ENCODE measurements at places on chromosomes 13 and 19. TPM values are rescaled to one million over a fixed set of nuclear protein-coding genes. Genes with fewer than 3 reads are reported as not detected.
A peak's percentile ranks its signal among the peaks of the same experiment; 100 is the strongest.

GRCh38 chr13:30872276-30872594 is 33.8 kb upstream of the MEDAG start:
- DNase-seq, result no peak

- no peak for DNase-seq
Measured at GRCh38 chr13:102718746-102719145, 23.9 kb upstream of the METTL21C start.

DNA sequence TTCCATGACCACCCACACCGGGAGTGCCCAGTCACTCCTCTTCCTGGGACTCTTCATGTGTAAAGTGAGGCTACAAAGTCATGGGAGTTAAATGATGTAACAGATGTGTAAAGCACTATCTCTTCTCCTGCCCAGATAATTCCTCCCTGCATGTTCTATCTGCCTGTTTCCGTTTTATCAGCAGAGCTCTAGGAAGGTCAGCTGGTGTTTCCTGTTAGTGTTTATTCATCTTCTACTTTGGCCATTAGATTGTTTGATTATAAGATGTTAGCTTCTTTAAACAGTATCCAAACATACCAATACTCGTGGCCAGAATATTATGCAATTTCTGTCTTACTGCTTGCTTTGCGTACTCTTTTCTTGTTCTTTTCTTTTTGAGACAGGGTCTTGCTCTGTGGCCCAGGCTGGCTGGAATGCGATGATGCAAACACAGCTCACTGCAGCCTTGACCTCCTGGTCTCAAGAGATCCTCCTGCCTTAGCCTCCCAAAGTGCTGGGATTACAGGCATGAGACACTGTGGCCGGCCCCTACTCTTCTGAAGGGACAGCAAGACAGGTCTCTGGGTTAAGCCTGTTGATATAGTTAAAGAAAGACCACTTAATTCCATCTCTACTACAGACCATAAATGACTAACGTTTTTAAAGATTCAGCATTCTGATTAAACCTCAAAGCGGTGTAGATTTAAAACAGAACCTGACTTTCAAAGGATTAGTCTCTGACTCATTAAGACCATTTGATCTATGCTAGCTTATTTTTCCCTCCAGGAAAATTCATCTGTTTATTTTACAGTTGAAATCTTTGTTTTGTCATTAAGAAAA is 97.4 kb upstream of the AKAP11 start:
- DNase-seq, result no peak

DNA sequence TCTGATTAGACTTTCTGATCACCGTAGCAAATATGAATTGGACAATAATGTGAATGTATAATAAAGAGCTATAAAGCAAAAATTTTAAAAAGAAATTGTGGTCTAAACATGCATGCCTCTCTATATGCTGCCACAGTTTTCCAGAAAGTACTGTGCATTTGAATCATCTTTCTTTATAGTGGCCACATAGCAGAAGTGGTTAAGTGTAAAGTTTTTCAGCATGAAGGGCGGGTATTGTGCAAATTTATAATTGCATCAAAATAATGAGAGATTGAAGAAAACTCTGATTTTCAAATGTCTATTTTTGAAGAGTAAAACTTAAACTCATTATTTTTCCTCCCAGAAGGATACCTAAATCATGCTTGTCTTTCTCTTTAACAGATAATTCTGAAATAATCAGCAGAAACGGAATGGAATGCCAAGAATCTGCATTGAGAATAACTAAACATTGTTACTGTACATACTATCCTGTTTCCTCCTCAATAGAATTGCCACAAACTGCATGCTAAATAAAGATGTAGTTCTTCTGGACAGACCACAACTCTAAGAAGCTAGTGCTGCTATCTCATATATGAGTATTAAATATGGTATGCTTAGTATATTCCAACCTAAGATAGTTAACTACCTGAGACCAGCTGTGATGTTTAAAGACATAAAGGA is 42.9 kb upstream of the RAP2A start:
- DNase-seq, result no peak

DNA sequence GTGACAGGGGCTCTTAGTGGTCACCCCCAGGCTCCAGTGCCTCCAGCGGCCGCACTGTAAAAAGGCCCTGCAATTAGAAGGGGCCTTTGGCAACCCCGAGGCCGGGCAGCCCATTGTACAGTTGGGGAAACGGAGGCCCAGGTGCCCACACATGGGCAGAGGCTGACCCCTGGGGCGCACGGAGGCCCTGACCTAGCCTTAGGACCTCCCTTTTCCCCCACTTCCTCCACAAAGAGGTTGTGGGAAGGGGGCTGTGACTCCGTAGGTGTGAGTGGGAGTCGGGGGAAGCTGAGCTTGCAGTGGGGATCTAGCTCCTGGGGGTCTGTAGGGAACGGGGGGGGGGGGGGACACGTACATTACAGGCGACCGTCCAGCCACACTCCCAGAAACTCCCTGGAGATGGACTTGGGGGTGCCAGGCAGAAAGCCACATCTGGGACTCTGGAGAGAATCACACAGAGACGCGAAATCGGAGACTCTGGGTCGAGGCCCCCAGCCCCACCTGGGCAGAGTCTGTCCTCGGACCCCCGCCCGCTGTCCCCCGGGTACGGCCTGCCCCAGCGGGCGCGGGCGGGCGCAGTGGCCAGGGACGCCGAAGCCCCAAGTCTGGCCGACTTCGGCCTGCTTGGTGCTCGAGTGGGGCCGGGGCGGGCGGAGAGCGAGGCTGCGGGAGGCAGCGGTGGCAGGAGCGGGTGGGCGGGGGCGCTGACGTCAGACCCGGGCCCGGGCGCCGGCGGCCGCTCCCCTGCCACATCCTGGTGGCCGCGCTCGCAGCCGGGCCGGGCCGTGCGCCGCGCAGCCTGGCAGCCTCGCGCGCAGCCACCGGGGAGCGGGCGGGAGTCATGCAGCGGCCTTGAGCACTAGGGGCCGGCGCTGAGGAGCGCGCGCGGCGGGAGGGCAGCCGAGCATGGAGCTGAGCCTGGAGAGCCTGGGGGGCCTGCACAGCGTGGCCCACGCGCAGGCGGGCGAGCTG is at the start of gene ONECUT3:
Gene ONECUT3, plus strand, starts transcription at position 750 of the 972 bp plus-strand sequence. Its CDS starts 157 bp downstream, at position 907.
- DNase-seq, result no peak

GRCh38 chr19:43572171-43572588 is 3.1 kb downstream of the XRCC1 start:
- no peak for DNase-seq

GRCh38 chr13:59299584-59299983 is 864.1 kb downstream of the DIAPH3 start:
- no peak for DNase-seq

DNA sequence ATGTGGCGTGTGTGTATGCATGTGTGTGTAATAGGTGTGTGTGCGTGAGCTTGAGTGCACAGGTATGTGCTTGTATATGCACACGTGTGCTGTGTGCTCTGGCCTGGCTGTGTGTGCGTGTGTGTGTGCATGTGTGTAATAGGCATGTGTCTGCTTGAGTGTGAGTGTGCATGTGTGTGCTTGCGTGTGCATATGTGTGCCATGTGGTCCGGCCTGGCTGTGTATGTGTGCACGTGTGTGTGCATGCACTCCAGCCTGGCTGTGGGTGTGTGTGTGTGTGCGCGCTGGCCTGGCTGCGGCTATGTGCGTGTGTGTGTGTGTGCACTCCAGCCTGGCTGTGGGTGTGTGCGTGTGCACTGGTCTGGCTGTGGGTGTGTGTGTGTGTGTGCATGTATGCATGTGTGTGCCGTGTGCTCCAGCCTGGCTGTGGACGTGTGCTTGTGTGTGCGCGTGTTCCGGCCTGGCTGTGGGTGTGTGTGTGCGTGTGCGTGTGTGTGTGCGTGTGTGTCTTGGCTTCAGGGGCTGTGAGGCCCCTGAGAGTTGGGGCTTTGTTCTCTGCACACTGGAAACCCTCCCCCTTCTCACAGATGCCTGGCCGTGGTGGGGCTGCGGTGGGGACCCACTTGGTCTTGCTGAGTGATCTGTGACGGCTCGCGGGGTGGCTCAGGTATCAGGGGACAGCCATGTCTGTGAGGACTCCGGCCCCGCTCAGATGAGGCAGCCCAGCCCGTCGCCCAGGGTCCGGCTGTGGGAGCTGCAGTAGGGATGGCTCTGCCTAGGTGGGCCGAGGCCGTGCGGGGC is 8.2 kb downstream of the SPPL2B start:
- DNase-seq, result no peak

DNA sequence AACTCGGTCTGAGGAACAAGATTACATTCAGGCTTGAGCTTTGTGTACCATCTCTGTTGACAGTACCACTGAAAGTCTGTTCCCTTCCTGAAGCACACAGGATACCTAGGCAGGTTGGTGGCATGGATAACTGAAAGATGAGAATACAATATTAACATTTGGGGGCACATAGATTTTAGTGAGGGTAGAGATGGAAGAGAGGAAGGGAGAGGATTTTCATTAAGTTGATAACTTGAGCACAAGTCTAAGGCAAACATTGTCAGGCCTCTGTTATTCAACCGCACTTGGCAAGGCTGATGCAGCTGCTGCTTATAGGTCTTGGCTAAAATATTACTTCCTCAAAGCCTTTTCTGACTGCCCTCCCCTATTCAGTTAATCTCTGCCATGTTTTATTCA is 10.9 kb downstream of the MIR17HG start:
- DNase-seq, result no peak

DNA sequence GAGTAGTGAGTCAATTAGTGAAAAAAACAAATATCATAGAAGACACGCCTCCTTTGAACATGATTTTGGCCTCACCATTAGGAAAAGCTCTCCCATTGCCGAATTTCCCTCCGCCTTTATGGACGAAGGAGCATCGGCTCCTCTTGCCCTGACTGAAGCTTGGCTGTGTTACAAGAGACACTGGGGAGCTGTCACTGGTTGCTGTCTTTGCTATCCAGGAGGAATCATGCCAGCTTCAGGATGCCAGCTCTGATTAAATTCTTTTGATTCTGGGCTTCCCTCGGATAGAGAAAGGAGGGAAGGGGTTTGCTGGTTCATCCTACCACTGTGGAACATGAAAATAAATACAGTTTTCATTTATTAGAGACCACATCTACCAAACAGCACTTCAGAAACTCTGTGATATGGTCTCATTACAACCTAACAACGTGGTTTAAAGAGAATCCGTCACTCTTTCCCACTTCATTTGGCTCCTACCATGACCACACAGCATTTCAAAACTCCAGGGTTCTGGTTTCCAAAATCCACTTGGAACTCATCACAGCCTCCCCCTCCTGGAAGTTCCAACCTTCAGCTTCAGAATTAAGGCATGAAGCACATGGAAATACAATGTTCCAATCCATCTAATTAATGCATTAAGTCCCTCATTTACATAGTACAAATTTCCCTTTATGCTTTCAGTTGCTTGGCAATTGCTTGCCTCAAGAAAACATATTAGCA is 446.0 kb downstream of the EFNB2 start:
- DNase-seq, result no peak

GRCh38 chr19:48802623-48803022 is 8.2 kb downstream of the BCAT2 start:
- no peak for DNase-seq

GRCh38 chr19:21321134-21321533 is 8.1 kb downstream of the ZNF708 start:
- no peak for DNase-seq

- DNase-seq, result peak; percentile 64
Measured at GRCh38 chr19:36257520-36257876, 42.6 kb downstream of the ZNF146 start.

DNA sequence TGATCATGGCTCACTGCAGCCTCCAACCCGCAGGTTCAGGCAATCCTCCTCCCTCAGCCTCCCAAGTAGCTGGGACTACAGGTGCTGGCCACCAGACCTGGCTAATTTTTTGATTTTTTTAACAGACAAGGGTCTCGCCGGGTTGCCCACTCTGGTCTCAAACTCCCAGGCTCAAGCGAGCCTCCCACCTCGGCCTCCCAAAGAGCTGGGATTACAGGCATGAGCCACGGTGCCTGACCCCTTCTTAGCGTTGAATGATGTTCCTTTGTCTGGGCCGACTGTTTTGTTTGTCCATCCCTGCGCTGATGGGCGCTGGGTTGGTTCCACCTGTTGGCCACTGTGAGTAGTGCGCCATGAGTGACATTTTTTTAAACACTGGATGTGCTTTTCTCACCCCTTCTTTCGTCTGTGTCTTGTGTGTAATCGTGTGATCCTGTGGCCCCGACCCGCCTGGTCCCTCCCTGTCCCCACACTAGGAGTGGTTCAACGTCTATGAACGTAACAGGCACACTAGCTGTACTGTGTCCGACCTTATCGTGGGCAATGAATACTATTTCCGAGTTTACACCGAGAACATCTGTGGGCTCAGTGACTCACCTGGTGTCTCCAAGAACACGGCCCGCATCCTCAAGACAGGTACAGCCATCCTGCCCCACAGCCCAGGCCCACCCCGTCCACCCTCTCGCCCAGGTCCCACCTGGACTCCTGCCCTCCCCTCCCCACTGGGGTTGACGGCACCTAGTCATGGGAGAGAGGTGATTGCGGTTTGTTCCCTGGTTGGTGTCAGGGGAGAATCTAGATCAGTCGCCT is 15.0 kb upstream of the EMC10 start:
- no peak for DNase-seq

- no peak for DNase-seq
Measured at GRCh38 chr13:108667205-108667604, 37.8 kb downstream of the MYO16 start.

DNA sequence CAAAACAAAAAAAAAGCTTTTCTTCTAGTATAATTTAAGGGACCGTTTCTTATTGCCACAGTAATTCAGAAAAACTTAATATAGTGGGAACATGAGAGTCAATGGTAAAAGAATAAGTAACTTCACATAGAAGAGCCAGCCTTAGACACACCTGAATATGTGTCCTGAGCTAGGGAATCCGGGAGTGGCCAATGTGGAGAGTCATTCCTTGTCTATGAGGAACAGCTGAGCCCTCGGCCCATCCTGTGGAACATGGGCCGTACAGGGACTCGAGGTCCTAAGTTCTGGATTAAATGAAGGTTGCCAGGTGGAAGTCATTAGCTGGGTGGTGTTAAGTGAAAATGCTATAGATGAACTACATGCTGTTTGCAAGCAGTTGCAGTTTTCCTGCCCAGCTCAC is 32.2 kb downstream of the EFNB2 start:
- DNase-seq, result no peak

DNA sequence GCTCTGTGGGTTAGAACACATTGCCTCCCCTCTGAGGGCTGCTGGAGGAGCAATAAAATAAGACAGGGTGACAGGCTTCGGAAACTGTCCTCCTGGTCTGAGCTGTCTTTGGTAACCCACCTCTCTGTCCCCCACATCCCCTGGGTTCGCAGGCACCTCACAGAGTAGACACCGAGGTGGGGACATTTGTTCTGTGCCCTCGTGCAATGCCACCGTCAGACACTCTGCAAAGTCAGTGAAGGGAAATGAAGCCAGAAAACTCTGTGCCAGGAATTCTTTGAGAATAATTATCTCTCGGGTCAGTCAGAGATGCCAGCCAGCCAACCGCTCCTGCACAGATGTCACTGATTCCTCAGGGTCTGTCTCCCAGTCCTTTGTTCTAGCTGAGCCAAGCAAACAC is 493.6 kb downstream of the FOXO1 start:
- no peak for DNase-seq

GRCh38 chr19:29945433-29945832 is 3.4 kb downstream of the URI1 start:
- DNase-seq, result no peak

GRCh38 chr19:2166741-2167738 is 3.3 kb downstream of the DOT1L start:
- DNase-seq, result no peak

EXOC3L2 gene
- total RNA-seq, result 1.4 TPM

NPAS1 gene
- 3.9 TPM for total RNA-seq

PCDH17 gene
- 9.6 TPM for total RNA-seq

GGN gene
- total RNA-seq, result 1.3 TPM

RDH8 gene
- total RNA-seq, result not detected

NCLN gene
- total RNA-seq, result 53.0 TPM

NXNL1 gene
- not detected for total RNA-seq

PRTN3 gene
- 0.23 TPM for total RNA-seq

ZNF443 gene
- 6.3 TPM for total RNA-seq

PROZ gene
- total RNA-seq, result not detected

SIGLEC12 gene
- not detected for total RNA-seq

MIDN gene
- 177 TPM for total RNA-seq

GPR12 gene
- total RNA-seq, result not detected
